ENCODE measurements at places on chromosomes 11 and 22.

- DNase-seq, result no peak
Observed at GRCh38 chr11:128693416-128693712, 508 bp upstream of the FLI1 start.

- no peak for DNase-seq
Observed at GRCh38 chr11:27057091-27057780, 16.6 kb downstream of the BBOX1 start.

GRCh38 chr22:29147331-29147899, 58.3 kb upstream of the EMID1 start:
- no peak for DNase-seq

DNA sequence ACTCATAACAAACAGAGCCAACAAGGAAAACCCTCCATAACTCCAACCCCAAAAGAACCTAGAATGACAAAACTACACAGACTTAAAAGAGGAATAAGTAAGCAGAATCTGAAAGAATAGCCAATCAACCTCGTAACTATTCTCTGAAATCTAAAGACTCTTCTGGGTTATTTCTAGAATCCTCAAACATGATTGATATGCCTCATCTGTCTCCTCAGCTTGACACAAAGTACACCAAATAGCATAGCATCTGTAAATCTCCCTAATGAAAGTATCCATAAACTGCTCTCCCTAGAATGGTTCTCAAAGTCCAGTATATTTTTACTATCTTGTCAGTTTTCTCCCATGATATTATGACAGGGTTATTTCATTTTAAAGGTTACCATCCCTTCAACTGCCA, 195.0 kb downstream of the TTC28 start:
- no peak for DNase-seq

DNA sequence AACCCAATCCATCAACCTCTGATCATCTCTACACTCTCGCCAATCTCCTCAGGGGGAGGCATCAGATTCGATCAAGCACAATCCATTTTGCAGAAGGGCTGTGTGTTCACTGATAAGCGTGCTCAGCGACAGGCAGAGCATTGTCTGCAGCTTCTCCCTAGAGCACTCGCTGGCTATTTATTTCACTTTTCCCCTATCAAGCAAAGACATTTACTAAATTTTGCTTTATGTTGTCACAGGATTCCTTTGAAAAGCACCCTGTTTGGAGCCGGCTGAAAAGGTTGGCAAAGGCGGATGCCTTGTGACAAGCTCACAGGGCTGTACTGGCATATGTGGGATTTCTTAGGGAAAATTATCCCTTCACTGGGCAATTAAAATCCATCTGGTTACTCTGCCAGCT, 1381.5 kb upstream of the TENM4 start:
- DNase-seq, result no peak

DNA sequence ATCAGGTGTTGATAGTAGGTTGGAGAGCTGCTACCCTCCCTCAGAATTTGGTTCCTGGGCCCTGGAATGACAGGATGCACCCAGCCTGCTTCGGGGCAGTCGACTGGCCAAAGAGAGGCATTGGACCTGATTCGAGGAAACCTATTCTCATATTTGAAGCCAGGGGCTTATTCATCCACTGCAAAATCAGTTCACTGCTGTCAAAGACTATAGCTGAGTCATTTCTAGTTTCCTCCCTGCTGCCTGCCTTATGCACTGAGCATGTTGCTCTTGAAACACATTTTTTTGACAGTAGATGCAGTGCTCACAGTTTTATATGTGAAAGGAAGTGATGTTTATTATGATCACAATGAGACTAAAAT, 565.4 kb downstream of the ETS1 start:
- no peak for DNase-seq

DNA sequence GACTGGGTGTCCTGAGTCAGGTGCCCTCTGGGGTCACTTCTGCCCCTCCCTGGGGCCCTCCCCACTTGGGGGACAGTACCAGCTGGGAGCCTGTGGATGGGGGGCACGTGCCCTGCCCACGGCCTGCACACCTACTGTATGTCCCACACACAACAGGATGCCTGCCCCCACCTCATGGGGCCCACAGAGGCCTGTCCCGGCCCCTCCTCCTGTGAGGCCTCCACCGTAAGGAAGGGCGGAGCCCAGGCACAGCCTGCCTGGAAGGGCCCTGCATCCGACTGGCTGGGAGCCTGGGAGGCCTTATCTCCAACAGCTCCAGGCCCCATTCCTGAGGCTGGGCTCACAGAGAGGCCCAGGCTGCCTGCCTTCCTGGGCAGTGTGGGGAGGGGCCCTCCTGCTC, 47.8 kb downstream of the BRSK2 start:
- DNase-seq, result no peak

- peak; percentile 63 for DNase-seq
Observed at GRCh38 chr22:47918276-47918921, 1155.9 kb downstream of the TBC1D22A start.

DNA sequence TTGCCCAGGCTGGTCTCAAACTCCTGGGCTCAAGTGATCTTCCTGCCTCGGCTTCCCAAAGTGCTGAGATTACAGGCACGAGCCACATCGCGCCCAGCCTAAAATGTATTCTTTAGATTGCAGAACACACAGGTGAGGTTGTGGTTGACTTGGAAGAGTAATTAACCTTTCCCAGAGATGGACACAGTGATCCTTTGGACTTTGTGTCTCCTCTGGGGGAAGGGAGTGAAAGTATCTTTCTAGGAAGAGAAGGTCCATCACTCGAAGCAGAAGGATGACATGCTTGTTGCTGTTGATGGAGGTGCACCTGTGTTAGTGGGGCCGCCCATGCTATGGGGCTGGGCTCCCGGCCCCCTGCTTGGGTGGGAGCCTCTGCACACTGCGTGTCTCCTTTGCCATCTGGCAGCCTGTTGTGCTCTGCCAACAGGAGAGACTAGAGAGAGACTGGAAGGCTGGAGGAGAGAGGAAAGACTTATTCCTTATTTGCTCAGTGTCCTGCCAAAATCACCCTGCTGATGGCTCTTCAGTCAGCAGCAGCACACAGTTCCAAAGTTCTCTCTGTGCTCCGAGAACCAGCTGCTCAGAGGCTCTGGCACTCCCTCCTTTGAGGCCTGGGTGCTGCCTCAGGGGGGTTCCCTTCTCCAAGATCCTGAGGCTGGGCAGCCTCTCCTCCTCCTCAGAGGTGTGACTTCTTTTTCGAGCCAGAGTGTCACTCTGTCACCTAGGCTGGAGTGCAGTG, 33.1 kb upstream of the CYB5R3 start:
- no peak for DNase-seq

DNA sequence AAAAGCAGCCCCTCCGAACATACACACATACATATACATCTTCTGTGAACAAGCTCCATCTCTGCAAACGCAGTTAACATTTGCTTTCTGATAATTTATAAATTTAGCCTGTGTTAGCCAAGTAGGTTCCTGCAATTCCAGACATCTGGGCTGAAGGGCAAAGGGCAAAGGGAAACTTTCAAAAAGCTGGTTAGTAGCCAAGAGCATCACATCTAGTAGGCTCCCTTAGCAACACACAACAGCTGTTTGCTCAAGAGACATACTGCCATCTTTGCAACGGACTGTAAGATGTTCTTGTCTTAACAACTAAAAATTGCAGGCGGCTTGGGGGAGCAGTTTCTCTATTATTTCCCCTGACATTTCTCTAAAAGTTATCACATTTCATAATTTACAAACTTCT, 134.9 kb downstream of the RBFOX2 start:
- DNase-seq, result no peak

- DNase-seq, result peak; percentile 84
Observed at GRCh38 chr22:40348025-40348658, 1.8 kb downstream of the ADSL start.

DNA sequence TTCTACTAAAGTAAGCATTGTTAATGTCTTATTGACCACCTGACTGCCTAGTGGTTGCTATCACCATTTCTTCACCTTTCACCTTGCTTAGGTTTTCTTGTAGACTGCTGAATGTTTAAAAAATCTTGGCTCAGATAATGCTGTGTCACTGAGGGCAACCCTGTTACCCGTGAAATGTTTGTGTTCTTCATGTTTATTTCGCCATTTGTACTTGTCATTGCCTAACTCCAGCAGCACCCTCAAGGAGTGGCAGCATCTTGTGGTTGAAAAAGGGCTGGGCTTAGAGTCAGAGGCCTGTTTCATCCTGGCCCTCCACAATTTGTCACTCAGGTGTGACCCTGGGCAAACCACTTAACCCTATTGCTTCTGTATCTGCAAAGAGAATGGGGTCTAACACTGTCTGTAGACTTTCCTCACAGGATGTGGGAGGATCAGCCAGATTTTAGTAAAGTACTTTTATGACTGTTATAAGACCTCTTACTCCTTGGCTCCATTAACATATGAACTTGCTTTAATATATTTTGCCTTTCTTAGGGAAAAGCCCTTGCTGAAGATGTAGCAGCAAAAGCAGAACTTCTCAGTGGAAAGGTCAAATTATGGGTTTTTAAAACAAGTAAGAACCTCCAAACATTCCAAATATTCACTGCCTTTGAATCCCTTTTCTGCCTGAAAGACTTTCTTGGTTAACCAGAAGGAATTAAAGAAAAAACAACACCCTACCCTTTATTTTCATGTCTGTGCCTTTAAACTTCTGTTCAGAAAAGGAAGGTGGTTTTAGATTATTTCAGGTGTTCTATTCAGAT, 154.5 kb upstream of the C11orf87 start:
- no peak for DNase-seq

DNA sequence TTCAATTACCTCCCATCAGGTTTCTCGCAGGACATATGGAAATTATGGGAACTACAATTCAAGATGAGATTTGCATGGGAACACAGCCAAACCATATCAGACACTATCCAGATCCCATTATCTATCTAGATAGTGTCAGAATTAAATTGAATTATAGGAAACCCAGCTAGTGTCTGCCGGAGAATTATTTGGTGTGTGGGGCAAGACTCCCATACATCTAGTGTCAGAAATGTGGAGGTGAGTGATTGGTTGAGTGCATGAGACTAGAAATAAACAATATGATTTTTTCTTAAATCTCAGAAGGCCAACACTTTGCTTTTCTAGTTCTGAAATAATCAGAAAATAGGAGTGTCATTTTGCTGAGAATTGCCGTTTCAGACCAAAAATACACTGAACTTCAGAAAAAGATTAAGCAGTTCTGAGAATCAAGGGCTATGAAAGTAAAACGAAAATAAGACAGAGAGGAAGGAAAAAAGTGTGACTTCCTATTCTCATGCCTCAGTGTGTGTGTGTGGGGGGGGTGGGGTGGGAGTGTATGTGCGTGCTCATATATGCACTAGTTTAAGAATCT, 21.3 kb downstream of the CASP12 start:
- no peak for DNase-seq

DNA sequence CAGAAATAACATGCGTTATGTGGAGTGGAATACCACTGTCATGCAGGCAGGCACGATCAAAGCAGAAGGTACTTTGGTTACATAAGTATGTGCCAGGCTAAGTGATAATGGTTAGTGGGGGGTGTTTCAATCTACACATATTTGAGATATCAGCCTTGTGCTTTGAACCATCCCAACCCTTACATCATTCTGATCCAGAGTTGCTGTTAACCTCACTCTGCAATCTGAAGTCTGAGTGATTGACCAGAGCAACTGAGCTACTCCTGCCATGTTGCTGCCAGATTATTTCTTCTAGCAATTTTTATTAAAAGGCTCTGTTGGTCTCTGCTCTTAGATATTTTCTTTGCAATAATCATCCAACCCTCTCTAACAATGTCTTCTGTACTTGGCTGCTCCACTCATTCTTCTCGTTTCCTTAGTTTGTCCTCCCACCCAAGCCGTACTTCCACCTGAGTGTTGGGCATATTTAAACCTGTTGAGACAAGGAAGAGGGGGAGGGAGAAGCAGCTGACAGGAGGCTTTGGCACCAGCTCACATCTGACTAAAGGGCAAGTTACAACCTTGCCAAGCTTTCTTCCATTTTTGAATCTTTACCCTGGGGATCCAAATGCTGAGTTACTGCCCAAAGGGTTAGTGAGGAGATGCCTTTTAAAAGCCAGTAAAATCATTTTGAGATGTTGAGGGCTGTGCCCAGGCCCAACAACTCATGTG, 114.1 kb upstream of the SESN3 start:
- no peak for DNase-seq

DNA sequence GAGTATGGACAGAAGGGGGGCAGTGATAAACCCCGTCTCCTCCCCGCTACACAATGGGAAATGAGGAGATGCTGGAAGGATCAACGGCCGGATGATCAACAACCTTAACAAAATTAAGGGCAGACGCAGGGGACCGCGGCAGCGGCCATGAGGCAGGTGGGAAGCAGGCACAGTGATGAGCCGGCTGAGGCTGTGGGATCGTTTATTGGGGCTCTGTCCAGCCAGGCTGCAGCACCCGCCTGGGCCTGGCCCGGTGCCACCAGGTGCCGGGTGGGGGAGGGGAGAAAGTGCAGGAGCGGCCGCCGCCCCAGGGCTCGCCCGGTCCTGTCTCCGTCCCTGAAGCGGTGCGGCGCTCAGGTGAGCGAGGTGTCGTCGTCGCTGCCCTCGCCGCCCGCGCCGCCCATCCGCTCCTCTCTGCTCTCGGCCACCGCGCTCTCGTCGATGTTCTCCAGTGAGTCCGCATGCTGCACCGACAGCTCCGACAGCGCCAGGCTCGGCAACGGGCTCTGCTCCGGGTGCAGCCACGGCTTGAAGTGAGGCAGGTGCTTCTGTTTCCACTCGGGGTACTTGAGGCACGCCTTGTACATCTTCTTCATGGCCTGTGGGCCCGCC, 2.4 kb upstream of the ARAP1 start:
- no peak for DNase-seq

- peak; percentile 19 for DNase-seq
Observed at GRCh38 chr11:126444072-126444471, 88.6 kb downstream of the ST3GAL4 start.

- peak; percentile 57 for DNase-seq
Observed at GRCh38 chr22:41822317-41823057, 10.4 kb upstream of the SREBF2 start.

GRCh38 chr22:46077669-46078099, 72.6 kb upstream of the PPARA start:
- DNase-seq, result no peak

DNA sequence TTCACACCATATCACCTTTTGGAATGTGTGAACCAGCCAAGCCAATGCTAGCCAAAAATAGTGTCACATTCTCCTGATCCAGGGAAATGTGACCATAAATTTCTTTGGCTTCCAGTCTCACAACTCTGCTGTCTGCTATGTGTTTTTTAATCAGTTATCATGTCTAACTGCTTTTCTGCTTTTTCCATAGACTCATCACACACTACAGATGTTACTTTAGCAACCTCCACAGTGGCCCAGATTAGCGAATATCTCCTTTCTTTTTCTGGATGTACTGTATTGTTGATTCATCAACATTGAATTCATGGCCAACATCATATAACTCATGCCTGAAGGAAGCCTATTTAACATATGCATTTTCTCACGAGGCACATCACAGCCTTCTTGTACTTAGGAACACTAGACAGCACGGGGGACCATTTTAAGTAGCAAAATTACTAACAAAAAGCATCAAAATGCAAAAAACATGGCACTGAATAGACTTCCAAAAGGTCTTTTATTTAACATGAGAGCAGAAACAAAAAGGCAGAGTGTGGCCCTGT, 73.1 kb upstream of the POU2AF2 start:
- no peak for DNase-seq

GRCh38 chr11:68683536-68684384, 584 bp upstream of the GAL start:
- DNase-seq, result no peak

- no peak for DNase-seq
Observed at GRCh38 chr11:128116885-128117284, 470.5 kb downstream of the ETS1 start.

- no peak for DNase-seq
Observed at GRCh38 chr11:13152264-13152663, 125.3 kb upstream of the BMAL1 start.
